ENCODE measurements at places on chromosomes 1 and 21.

DNA sequence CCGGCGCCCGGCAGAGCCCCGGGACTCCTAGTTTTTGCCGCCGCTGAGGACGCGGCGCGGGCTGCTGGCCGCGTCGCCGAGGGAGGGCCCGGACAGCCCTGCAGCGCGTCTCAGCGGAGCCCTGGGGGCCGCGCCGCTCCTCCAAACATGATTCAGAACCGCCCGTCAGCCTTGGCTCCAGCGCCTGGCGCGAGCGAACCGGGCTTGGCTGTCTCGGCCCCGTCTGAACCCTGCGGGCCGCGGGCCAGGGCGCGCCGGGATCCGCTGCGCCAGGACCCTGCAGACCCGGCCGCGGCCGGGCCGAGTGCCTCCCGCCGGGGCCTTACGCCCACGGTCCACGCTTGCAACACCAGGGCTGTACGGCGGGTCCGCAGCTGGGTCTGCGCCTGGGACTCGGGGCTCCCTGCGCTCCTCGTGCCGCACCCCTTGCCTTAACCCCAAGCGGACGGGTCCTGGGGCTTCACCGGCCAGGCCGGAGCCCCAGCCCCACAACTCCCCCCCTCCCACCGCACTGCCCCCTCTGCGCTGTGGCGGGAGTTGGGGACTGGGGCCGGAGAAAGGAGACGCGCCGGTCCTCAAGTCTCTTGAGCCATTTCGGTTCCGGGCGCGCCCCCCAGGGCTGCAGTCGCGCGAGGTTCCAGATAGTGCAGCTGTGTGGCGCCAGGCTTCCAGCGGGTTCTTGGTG, 48.4 kb upstream of the CD34 start:
- DNase-seq, result peak; percentile 33
- no peak overlapping the region for H3K27ac ChIP-seq
- H3K27me3 ChIP-seq, result peaks cover 43% of the 10 kb centered on the region
- peaks cover 10% of the 10 kb centered on the region for H3K4me1 ChIP-seq
- H3K4me3 ChIP-seq, result peak overlapping the region; percentile 64

- H3K36me3 ChIP-seq, result no peaks in the 10 kb centered on the region
- no peak for DNase-seq
- no peak overlapping the region for H3K4me3 ChIP-seq
- H3K27ac ChIP-seq, result no peak overlapping the region
- H3K27me3 ChIP-seq, result no peaks in the 10 kb centered on the region
Observed at GRCh38 chr1:53616927-53617326, 122.0 kb downstream of the GLIS1 start.

GRCh38 chr1:177880339-177880891, 89.4 kb downstream of the SEC16B start:
- no peaks in the 10 kb centered on the region for H3K36me3 ChIP-seq
- no peak overlapping the region for H3K4me3 ChIP-seq
- no peak overlapping the region for H3K27ac ChIP-seq
- H3K4me1 ChIP-seq, result no peaks in the 10 kb centered on the region

DNA sequence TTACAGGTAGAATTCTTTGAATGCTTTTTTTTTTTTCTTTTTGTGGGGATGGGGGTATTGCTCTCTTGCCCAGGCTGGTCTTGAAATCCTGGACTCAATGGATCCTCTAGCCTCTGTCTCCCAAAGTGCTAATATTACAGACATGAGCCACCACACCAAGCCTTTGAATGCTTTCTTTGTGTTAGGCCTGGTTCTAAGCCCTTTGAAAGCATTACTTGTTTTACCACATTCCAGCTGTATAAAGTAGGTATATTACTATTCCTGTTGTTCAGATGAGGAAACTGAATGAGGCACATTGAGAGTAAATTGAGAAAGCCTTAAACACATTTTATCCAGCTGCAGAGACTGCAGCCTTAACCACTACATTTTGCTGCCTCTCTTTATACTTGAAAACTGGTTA, 841.8 kb upstream of the ADGRL4 start:
- no peaks in the 10 kb centered on the region for H3K36me3 ChIP-seq
- DNase-seq, result no peak
- H3K4me1 ChIP-seq, result no peaks in the 10 kb centered on the region
- H3K27me3 ChIP-seq, result no peaks in the 10 kb centered on the region
- no peak overlapping the region for H3K4me3 ChIP-seq

DNA sequence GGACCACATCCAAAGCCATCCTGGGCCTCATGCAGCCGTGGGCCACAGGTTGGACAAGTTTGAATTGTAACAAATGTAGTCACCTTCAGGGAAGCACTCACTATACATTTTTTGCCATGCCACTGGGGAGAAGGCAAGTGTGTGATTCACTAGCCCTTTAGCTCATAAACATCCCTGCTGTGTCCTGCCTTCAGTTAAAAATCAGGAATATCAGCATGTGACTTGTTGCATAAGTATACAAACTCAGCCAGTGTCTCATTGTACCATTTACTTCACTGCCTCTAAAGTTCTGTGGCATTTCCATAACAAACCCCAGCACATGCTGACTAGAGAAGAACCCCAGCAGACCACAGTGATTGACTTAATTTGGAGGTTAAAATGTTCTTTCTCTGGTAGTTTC, 142.0 kb upstream of the C1orf105 start:
- H3K27ac ChIP-seq, result no peak overlapping the region
- peaks cover 13% of the 10 kb centered on the region for H3K4me1 ChIP-seq
- no peaks in the 10 kb centered on the region for H3K27me3 ChIP-seq
- H3K36me3 ChIP-seq, result no peaks in the 10 kb centered on the region

GRCh38 chr21:37047079-37047478, 25.8 kb downstream of the PIGP start:
- no peak overlapping the region for H3K27ac ChIP-seq
- no peak for DNase-seq
- no peak overlapping the region for H3K4me3 ChIP-seq
- H3K36me3 ChIP-seq, result no peaks in the 10 kb centered on the region
- H3K27me3 ChIP-seq, result peaks cover 4% of the 10 kb centered on the region
- peaks cover 8% of the 10 kb centered on the region for H3K4me1 ChIP-seq

DNA sequence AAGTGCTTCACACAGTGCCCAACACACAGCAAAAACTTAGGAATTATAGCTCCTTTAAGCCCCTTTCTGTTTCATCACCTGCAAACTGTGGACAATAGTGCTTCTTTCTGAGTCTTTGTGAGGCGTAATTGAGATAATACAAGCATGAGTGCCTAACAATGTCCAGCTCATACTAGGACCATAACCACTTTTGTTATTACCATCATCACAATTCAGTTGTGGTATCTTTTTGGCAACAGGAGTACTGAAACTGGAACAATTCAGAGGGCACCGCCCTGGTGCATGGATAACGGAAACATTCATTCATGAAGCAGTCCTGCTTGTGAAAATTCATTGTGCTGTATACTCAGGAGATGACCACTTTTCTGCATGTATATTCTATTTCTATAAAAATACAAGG, 18.2 kb downstream of the DNAJC11 start:
- no peak overlapping the region for H3K27ac ChIP-seq
- no peak for DNase-seq
- no peaks in the 10 kb centered on the region for H3K27me3 ChIP-seq
- H3K4me1 ChIP-seq, result peaks cover 5% of the 10 kb centered on the region

DNA sequence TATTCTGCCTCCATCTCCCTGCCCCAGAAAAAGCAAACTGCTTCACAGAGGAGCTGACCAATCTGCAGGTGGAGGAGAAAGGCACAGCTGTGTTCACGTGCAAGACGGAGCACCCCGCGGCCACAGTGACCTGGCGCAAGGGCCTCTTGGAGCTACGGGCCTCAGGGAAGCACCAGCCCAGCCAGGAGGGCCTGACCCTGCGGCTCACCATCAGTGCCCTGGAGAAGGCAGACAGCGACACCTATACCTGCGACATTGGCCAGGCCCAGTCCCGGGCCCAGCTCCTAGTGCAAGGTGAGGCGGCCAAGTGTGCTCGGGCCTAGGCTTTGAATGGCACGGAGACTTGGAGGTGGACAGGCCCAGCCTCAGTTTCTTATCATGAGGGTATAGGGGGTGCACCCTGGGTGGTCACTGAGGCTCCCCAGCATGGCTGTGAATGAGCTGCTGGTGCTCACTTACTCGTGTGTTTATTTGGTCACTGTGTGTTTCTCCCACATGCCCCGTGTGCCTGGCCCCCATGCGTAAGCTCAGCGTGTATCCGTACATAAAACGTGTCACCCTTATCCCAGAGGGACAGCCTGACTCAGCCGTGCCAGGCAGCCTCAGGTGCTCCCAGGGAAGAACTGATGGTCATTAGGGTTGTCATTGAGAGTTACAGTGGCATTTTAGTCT, 75.8 kb downstream of the OBSCN start:
- peaks cover 2% of the 10 kb centered on the region for H3K36me3 ChIP-seq
- H3K27ac ChIP-seq, result no peak overlapping the region
- DNase-seq, result no peak
- H3K4me3 ChIP-seq, result no peak overlapping the region
- no peaks in the 10 kb centered on the region for H3K4me1 ChIP-seq
- no peaks in the 10 kb centered on the region for H3K27me3 ChIP-seq

GRCh38 chr21:34910396-34910795, 138.7 kb downstream of the RUNX1 start:
- H3K36me3 ChIP-seq, result peaks cover 2% of the 10 kb centered on the region
- no peak overlapping the region for H3K27ac ChIP-seq
- H3K27me3 ChIP-seq, result no peaks in the 10 kb centered on the region
- H3K4me3 ChIP-seq, result no peak overlapping the region
- peaks cover 75% of the 10 kb centered on the region for H3K4me1 ChIP-seq

- no peak for DNase-seq
- no peaks in the 10 kb centered on the region for H3K36me3 ChIP-seq
- H3K27ac ChIP-seq, result no peak overlapping the region
- H3K27me3 ChIP-seq, result no peaks in the 10 kb centered on the region
Observed at GRCh38 chr1:113678159-113678469, 81.2 kb downstream of the PHTF1 start.

DNA sequence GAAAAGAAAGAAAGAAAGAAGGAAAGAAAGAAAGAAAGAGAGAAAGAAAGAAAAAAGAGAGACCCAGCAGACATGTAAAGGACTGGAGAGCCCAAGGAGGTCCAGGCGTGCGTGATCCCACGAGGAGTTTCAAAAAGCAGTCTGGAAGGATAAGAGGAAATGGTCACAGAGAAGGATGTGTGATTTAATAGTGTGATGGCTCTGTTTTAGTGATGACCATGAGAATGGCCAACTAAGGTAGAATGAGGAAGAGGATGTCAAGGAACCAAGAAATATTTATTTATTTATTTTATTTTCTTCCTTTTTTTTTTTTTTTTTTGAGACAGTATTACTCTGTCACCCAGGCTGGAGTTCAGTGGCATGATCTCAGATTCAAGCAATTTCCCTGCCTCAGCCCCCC, 25.5 kb downstream of the PTGS2 start:
- H3K4me3 ChIP-seq, result no peak overlapping the region
- no peak for DNase-seq

DNA sequence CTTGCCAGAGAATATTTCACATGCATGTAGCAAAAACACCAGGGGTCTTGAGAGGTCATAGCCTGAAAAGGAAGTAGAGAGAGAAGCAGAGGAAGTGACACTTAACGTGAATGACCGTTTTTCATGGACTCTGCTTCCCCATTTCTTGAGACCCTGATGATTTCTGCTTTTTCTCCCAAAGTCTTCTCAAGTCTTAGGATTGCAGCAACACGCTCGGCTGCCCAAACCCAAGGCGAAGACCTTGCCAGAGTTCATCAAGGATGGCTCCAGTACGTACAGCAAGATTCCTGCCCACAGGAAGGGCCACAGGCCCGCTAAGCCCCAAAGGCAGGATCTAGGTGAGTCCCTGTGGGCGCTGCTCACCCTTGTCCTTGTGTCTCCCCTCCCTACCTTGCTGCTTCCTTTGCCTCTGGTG, 12.8 kb downstream of the THEMIS2 start:
- H3K27ac ChIP-seq, result no peak overlapping the region
- H3K27me3 ChIP-seq, result no peaks in the 10 kb centered on the region
- peaks cover 36% of the 10 kb centered on the region for H3K36me3 ChIP-seq
- H3K4me3 ChIP-seq, result no peak overlapping the region
- DNase-seq, result no peak

- H3K36me3 ChIP-seq, result no peaks in the 10 kb centered on the region
- H3K27me3 ChIP-seq, result peaks cover 16% of the 10 kb centered on the region
- no peak overlapping the region for H3K27ac ChIP-seq
- H3K4me1 ChIP-seq, result no peaks in the 10 kb centered on the region
- no peak for DNase-seq
- no peak overlapping the region for H3K4me3 ChIP-seq
Observed at GRCh38 chr1:156884560-156885184, 8.8 kb upstream of the PEAR1 start.

GRCh38 chr1:198318085-198318484, 161.3 kb downstream of the NEK7 start:
- no peak overlapping the region for H3K27ac ChIP-seq
- no peak overlapping the region for H3K4me3 ChIP-seq
- DNase-seq, result no peak
- H3K4me1 ChIP-seq, result no peaks in the 10 kb centered on the region

DNA sequence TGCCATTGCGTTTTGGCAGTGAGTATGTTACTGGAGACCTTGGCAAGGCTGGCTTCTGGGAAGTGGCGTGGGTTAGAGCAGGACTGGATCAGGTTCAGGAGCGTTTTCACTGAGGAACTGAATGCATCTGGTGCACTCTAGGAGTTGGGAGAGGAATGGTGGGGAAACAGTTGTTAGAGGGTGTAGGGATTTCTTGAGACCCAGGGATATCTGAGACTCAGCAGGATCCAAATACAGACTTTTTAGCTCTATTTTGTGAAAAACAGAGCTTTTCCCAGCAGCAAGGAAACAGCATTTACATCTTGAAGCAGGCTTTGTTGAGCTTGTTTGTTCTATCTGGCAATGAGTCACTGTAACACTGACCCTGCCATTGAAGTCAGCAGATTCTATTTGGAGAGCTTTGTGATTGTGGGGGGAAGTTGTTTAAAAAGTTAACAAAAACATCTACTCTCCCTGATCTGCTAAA, 56.9 kb upstream of the NRIP1 start:
- no peaks in the 10 kb centered on the region for H3K36me3 ChIP-seq
- H3K4me3 ChIP-seq, result no peak overlapping the region
- H3K4me1 ChIP-seq, result no peaks in the 10 kb centered on the region
- no peak for DNase-seq
- peaks cover 9% of the 10 kb centered on the region for H3K27me3 ChIP-seq

- H3K4me3 ChIP-seq, result no peak overlapping the region
- DNase-seq, result no peak
- no peaks in the 10 kb centered on the region for H3K4me1 ChIP-seq
- H3K27ac ChIP-seq, result no peak overlapping the region
Observed at GRCh38 chr1:22919341-22920025, 53.2 kb downstream of the LACTBL1 start.

GRCh38 chr1:226627924-226628611, 79.5 kb downstream of the STUM start:
- H3K27me3 ChIP-seq, result no peaks in the 10 kb centered on the region
- peak overlapping the region; percentile 68 for H3K27ac ChIP-seq
- H3K4me3 ChIP-seq, result no peak overlapping the region
- H3K36me3 ChIP-seq, result peaks cover 15% of the 10 kb centered on the region
- peak; percentile 78 for DNase-seq

- DNase-seq, result no peak
- no peaks in the 10 kb centered on the region for H3K27me3 ChIP-seq
- peaks cover 5% of the 10 kb centered on the region for H3K36me3 ChIP-seq
- no peak overlapping the region for H3K4me3 ChIP-seq
- no peak overlapping the region for H3K27ac ChIP-seq
Observed at GRCh38 chr1:10519016-10519417, 44.3 kb downstream of the PEX14 start.

GRCh38 chr21:43325968-43326715, 100.8 kb downstream of the SIK1 start:
- H3K27me3 ChIP-seq, result no peaks in the 10 kb centered on the region
- H3K36me3 ChIP-seq, result no peaks in the 10 kb centered on the region
- DNase-seq, result peak; percentile 40
- H3K27ac ChIP-seq, result no peak overlapping the region
- no peak overlapping the region for H3K4me3 ChIP-seq

- H3K36me3 ChIP-seq, result no peaks in the 10 kb centered on the region
- H3K4me1 ChIP-seq, result no peaks in the 10 kb centered on the region
- DNase-seq, result no peak
- no peak overlapping the region for H3K4me3 ChIP-seq
- no peak overlapping the region for H3K27ac ChIP-seq
- peaks cover 4% of the 10 kb centered on the region for H3K27me3 ChIP-seq
Observed at GRCh38 chr1:219090607-219091006, 83.1 kb upstream of the LYPLAL1 start.
